ENCODE measurements at places on chromosomes 7 and 10.

- no peak overlapping the region for H3K4me3 ChIP-seq
- no peak overlapping the region for H3K27ac ChIP-seq
- peaks cover 2% of the 10 kb centered on the region for H3K27me3 ChIP-seq
- no peaks in the 10 kb centered on the region for H3K36me3 ChIP-seq
- no peaks in the 10 kb centered on the region for H3K4me1 ChIP-seq
Measured at GRCh38 chr7:19133886-19134285, 11.3 kb downstream of the FERD3L start.

DNA sequence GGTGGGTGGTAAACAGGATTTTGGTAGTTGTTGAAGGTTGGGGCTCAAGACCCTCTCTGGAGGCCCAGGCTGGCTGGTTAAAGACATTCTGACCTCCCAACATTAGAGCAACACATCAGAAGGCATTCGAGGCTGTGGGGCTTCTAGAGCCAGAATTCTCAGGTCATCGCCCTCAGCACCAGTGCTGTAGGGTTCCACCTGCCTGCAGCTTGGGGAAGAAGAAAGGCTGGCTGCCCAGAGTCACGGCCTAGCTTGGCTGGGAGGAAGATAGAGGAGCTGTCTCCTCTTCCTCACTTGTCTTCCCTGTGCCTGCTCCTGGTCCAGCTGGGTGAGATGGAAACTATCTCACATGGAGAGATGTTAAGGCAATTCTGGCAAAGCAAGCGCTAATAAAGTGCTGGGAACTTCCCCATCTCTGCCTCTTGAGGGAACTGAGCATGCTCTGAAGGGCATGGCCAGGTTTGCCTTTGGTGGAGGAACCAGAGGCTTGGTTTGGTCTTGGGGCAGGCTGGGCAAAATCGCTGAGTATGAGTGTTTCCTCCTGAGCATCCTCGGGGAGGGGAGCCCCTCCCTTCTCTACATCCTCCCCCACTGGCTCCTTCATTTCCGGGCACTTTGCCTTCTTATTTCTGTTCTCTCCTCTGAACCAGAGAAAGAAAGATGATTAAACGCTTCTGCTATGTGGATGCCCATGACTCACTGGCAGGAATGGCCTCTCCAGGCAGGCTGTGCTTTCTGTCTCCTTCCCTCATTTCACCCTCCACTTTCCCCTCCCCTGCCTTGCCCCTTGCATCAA, 509.0 kb upstream of the PODXL start:
- H3K27ac ChIP-seq = no peak overlapping the region
- H3K27me3 ChIP-seq = no peaks in the 10 kb centered on the region
- H3K4me3 ChIP-seq = no peak overlapping the region
- H3K36me3 ChIP-seq = no peaks in the 10 kb centered on the region
- no peaks in the 10 kb centered on the region for H3K4me1 ChIP-seq

DNA sequence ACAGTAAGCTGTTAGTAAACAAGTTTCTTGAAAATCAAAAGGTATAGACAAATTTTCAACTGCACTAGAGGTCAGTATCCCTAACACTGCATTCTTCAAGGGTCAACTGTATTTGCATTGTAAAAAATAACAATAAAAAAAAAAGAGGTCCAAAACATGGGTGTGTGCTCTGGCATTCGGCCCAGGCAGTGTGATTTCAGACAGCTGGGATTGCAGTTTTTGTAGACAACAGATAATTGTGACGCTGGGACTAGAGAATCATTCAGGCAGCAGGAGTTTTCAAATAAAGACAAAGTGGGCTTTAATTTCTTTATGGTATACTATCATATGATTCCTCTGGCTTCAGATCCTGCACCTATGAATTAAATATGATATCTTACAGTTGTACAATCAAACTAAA, 543.2 kb upstream of the SEMA3D start:
- no peak for DNase-seq
- no peaks in the 10 kb centered on the region for H3K36me3 ChIP-seq
- no peak overlapping the region for H3K27ac ChIP-seq
- H3K4me3 ChIP-seq = no peak overlapping the region
- no peaks in the 10 kb centered on the region for H3K4me1 ChIP-seq

- H3K36me3 ChIP-seq = no peaks in the 10 kb centered on the region
- no peaks in the 10 kb centered on the region for H3K4me1 ChIP-seq
- H3K4me3 ChIP-seq = no peak overlapping the region
Measured at GRCh38 chr7:126449611-126450268, 803.0 kb downstream of the GRM8 start.

GRCh38 chr7:150958597-150958996, 19.5 kb downstream of the KCNH2 start:
- peaks cover 30% of the 10 kb centered on the region for H3K4me1 ChIP-seq
- DNase-seq = no peak
- peaks cover 10% of the 10 kb centered on the region for H3K27me3 ChIP-seq
- H3K4me3 ChIP-seq = no peak overlapping the region
- H3K27ac ChIP-seq = no peak overlapping the region
- no peaks in the 10 kb centered on the region for H3K36me3 ChIP-seq

DNA sequence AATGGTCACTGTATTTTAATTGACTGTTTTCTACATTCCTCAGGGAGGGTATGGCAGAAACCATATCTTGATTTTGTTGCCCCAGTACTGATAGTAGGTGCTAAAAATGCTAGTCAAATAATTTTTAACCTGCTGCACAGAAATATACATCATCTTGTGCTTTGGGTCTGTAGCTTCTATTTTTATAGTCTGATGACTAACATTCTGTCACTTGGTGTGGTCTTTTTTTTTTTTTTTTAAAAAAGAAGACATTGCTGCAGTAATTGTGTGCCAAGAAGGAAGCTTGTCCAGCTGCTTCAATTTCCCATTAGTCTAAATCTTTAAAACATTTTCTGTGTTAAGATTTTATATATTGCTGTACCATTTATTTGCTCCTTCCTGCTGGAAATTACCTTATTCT, 83.6 kb downstream of the ICA1 start:
- DNase-seq = peak; percentile 44
- peaks cover 26% of the 10 kb centered on the region for H3K4me1 ChIP-seq
- no peak overlapping the region for H3K4me3 ChIP-seq
- H3K27me3 ChIP-seq = no peaks in the 10 kb centered on the region
- H3K36me3 ChIP-seq = no peaks in the 10 kb centered on the region

DNA sequence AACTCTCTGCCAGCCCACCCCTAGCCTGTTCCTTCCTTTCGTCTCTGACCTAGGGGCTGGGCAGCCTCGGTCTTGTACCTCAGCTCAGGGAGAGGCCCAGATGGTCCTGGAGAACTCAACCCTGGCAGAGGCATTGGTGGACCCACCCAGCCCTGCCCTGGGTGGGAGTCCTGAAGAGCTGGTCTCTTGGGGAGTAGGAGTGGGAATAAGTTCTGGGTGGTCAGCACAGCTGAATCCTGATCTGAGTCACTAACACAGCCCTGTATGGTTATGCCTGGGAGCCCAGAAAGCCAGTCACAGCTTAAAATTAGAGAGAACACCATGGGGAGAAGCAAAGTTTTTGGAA, 84.0 kb downstream of the SORBS1 start:
- no peaks in the 10 kb centered on the region for H3K36me3 ChIP-seq
- DNase-seq = no peak
- H3K4me1 ChIP-seq = peaks cover 4% of the 10 kb centered on the region
- no peaks in the 10 kb centered on the region for H3K27me3 ChIP-seq
- H3K4me3 ChIP-seq = no peak overlapping the region

DNA sequence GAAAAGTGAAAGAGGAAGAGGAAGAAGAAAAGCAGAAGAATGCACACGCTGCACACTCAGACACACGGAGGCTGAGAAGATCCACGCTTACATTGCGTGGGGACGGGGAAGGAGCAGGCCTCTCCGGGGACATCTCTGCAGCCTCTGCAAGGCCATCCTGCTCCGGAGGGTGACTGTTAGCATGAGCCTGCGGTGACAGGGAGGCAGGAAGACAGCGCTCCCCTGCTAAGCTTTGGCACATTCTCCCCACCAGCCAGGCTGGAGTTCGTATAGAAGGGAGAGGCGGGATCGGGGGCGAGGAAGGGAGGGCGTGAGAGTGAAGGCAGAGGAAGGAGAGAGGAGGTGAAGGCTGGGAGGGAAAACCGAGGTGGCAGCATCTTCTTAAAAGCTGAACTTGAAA, 366.0 kb upstream of the SHH start:
- no peaks in the 10 kb centered on the region for H3K4me1 ChIP-seq
- no peaks in the 10 kb centered on the region for H3K36me3 ChIP-seq
- H3K27ac ChIP-seq = no peak overlapping the region
- no peak for DNase-seq
- peaks cover 2% of the 10 kb centered on the region for H3K27me3 ChIP-seq

DNA sequence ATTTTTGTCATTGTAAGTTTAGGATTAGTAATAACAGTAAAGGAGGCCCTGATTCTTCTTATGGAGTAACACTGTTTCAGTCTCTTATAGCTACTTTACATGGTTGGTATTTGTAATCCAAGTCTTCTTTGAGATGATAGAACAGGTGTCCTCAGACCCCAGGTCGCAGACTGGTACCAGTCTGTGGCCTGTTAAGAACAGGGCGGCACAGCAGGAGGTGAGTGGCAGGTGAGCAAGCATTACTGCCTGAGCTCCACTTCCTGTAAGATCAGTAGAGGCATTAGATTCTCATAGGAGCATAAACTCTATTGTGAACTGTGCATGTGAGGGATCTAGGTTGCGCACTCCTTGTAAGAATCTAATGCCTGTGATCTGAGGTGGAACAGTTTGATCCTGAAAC, 77.3 kb downstream of the STK31 start:
- no peaks in the 10 kb centered on the region for H3K27me3 ChIP-seq
- DNase-seq = no peak
- H3K36me3 ChIP-seq = no peaks in the 10 kb centered on the region
- H3K4me3 ChIP-seq = no peak overlapping the region
- no peak overlapping the region for H3K27ac ChIP-seq
- H3K4me1 ChIP-seq = no peaks in the 10 kb centered on the region

GRCh38 chr7:131109011-131109758, 218.5 kb upstream of the MKLN1 start:
- H3K27me3 ChIP-seq = no peaks in the 10 kb centered on the region
- H3K27ac ChIP-seq = peak overlapping the region; percentile 40
